ENCODE measurements at places on chromosomes 4 and X.

GRCh38 chrX:150765782-150766350, 72.7 kb downstream of the MTMR1 start:
- DNase-seq = no peak

DNA sequence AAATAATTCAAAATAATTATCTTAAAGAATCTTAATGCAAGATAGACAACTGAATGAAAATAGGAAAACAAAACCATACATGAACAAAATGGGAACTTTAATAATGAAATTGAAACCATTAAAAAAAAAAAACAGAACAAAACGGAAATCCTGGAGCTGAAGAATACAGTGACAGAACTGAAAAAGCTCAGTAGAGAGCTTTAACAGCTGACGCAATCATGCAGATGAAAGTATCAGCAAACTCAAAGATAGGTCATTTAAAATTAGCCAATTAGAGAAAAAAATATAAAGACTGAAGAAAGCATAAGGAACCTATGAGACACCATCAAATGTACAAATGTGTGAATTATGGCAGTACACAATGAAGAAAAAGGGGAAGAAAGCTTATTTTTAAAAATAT, 18.8 kb downstream of the SLC25A31 start:
- no peak for DNase-seq

DNA sequence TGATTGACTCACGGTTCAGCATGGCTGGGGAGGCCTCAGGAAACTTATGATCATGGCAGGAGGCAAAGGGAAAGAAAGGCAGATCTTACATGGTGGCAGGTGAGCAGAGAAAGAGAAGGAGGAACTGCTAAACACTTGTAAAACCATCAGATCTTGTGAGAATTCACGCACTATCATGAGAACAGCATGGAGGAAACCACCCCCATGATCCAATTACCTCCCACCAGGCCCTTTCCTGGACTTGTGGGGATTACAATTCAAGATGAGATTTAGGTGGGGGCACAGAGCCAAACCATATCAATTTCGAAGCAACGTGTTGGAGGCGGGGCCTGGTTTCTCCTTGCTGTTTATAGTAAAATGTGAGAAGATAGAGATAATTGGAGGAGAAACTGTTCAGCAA, 167.4 kb downstream of the GABRB1 start:
- no peak for DNase-seq

DNA sequence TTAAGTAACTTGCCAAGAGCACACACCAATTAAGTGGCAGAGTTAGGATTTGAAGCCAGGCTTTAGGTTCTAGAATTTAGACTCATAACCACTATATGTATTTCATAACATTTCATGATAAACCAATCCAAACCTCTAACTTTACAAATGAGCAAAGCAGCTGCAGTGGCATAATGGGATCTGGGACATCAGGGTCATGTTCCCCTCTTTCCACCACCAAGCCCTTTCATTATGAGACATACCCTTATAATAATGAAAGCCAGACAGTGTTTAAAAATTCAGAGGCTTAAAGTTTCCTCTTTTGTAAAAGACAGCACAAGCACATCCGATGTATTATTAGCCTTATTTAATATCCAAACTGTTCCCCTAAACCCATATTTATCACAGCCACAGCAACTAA, 28.3 kb upstream of the AMELX start:
- DNase-seq = no peak

- no peak for DNase-seq
These were observed 297.0 kb upstream of the PUDP start for GRCh38 chrX:7444967-7445366.

- DNase-seq = no peak
These were observed 1.5 kb upstream of the PSAPL1 start for GRCh38 chr4:7436256-7436655.

GRCh38 chr4:147820975-147821374, 89.1 kb downstream of the ARHGAP10 start:
- DNase-seq = no peak

DNA sequence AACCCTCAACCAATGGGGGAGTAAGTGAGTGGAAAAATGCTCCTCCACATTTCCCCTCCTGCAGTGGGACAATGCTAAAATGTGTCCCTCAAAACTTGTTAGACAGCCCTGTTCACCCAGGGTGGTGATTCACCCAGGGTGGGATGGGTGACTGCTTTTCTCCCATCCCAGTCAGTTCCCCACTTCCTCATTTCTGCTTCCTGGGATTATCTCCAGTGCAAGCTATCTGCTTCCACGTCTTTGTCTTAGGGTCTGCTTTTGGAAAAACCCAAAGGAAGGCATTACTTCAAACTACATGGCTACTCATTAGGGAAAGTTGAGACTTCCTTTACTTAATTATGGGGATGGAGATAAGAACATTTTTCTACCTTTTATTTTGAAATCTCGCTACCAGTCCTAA, 45.5 kb downstream of the ETNPPL start:
- DNase-seq = no peak

DNA sequence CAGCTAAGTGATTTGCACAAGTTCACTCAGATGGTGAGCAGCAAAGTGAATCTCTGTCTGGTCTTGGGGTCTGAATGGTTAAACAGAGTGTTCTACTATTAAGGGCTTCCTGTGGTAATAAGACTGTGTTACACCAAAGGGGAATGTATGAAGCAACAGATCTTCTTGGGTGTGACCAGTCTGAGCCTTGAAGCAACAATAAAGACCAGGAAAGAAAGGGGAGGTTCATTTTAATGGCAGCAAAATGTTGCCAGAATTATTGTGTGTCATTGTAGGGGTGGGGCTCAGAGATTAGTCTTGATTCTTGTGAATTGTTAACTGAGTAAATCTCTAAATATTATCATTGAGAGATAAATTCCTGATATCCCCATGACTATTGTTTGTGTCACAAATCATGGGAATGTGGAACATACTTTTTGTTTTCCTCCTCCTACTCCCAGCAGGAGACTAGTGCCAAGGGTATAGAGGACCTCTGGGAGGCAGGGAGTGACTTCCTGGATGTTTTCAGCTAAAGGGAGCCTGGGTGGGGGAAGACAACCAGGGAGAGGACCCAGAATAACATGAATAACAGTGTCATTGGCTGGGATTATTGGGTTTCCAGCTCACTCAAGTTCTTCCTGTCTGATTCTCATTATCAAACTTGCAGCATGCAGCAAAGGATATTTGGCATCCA, 141.4 kb upstream of the PAK3 start:
- no peak for DNase-seq

- DNase-seq = no peak
These were observed 1165.9 kb upstream of the TENM3 start for GRCh38 chr4:181077341-181077740.

GRCh38 chr4:22508376-22508775, 7.5 kb downstream of the ADGRA3 start:
- DNase-seq = no peak

DNA sequence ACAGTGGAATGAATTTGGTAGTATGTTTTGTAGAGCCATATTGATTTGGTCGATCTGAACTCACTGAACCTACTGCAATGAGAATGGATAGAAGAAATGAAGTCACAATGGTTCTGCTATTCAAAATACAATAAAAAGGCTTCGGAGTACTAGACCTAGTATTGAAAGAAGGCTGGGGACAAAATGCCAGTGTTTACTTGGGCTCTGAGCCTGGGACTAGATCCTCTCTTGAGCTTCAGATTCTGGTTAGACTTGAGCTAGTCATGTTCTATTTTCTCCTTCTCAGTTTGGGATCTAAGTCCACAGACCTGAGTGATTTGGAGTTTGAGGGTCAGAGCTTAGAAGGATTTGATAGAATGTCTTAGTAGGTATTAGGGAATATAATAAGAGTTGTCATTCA, 9.9 kb downstream of the INTS12 start:
- DNase-seq = no peak

GRCh38 chr4:156954587-156954986, 17.0 kb downstream of the PDGFC start:
- DNase-seq = no peak

GRCh38 chr4:148540622-148541326, 98.6 kb upstream of the NR3C2 start:
- no peak for DNase-seq

DNA sequence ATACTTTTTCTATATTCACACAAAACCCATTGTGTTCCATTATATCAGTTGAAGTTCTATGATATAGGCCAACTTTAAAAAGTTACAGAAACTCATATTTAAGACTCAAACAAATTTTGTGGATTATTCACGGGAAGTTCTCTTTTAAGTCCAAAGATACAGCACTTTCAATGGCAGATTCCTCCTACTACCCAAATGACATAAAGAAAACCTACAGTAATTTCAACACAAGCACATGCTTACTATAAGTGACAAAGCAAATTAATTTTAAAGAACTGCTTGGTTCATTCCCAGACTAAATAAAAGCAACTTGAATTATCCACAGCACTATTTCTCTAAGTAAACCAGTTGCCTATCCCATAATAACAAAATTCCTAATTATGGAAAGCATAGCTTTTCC, 4.1 kb downstream of the PPA2 start:
- DNase-seq = no peak

Measured in A549 (cell line).